ENCODE measurements at places on chromosomes 4 and X.

GRCh38 chrX:12903646-12904045 lies 2.8 kb upstream of the TLR8 start:
- no peak for DNase-seq

DNA sequence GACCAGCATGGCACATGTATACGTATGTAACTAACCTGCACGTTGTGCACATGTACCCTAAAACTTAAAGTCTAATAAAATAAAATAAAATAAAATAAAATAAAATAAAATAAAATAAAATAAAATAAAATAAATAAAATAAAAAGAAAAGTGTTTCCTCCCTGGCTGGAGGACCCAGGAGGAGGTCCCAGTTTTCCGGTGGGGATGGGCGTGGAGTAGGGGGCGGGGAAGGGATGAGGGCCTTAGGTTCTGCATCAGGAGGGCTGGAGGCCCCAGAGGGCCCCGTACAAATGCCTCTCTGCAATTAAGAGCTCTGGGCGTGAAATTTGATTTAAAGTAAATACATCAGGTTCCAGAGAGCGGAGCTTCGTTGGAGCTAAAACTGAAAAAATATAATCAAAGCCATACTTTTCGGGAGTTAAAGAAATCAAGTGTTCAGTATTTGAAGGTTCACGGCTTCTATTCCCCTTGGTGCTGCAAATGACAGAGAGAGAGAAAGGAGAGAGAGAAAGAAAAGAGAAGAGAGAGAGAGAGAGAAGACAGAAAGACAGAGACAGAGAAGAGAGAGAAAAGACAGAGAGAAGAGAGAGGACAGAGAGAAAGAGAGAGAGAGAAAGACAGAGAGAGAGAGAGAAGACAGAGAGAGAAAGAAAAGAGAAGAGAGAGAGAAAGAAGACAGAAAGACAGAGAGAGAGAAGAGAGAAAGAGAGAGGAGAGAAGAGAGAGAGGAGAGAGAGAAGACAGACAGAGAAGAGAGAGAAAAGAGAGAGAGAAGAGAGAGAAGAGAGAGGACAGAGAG lies 8.7 kb upstream of the SHOX start:
- no peak for DNase-seq

DNA sequence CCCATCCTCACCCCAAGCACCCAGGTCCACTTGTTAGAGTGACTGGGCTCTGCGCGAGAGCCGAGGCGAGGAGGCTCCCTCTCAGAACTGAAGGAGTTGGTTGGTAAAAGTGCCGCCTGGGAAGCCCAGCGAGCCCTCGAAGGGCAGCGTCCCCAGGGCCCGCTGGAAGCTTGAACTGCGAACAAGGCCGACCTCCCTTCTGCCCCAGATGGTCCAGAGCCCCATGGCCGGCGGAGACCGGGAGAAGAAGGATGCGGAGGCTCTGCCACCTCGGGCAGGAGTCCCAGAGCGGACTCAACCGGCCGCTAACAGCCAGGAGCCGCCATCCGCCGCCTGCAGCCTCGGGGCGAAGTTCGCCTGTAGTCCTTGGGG lies 116.3 kb upstream of the TEX13C start:
- DNase-seq, result no peak

DNA sequence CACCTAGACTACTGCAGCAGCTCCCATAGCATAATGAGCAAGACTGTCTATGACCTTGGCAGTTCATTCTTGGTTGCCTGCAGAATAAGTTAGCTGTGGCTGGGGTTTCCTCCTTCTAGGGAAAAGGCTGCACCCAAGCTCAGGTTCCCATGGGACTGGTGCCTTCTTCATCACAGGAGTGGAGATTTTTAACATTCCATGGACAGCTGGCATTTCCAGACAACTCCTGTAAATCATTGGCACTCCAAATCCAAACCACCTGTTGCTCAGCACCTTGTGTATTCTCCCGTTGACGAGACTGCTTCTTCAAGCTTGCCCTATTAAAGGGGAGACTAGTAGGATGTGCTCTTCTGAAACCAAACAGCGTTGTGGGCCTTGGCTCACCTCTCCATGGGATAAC lies 7.8 kb upstream of the NUP54 start:
- DNase-seq, result no peak

DNA sequence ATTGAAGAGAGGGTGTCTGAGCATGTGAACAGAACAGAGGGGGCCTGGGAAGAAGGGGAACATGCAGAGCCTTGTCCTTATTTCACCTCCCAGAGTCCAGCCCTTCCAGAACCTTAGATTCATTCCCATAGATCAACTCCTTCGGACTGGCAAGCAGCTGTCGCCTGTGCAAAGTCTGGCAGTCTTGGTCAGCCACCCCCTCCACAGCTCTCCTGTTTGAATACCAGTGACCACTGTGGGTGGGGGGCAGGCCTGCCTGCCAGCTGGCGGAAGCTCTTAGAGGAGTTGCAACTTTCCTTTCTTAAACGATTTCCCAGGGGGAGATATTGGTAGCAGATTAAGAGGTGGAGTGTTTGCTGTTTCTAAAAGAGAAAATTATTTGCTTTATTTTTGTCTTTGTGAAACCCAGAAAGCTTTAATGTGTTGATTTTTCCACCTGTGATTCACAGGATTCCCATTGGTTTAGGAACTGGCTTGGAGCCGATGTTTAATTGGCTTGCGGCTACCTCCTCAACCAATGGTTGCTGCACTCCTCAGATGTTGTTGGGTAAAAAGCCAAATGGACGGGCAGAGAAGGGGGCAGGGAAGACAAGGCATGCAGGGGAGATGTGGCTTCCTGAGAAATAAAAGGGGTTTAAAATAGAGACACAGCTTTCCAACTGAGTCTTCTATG lies 62.2 kb upstream of the PRPS1 start:
- DNase-seq, result no peak

DNA sequence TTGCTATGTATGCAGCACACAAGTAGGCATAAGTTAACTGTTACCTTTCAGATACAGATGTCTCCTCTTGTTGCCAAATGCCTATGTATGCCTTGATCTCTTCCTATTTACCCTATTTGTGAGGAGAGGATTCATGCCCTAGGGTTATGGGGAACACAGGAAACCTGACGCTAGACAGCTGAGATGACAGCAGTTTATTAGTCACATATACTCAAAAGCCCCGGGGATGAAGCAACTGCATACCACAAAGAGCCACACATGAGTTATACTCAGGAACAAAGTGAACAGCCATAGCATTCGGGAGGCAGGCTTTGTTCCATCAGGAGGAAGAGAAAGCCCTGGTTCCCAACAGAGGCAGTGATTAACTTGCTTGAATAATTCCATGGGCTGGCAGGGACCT lies 1011.7 kb upstream of the PCDH7 start:
- no peak for DNase-seq

- no peak for DNase-seq
These were observed 199.1 kb downstream of the SPATA18 start for GRCh38 chr4:52250154-52250553.

DNA sequence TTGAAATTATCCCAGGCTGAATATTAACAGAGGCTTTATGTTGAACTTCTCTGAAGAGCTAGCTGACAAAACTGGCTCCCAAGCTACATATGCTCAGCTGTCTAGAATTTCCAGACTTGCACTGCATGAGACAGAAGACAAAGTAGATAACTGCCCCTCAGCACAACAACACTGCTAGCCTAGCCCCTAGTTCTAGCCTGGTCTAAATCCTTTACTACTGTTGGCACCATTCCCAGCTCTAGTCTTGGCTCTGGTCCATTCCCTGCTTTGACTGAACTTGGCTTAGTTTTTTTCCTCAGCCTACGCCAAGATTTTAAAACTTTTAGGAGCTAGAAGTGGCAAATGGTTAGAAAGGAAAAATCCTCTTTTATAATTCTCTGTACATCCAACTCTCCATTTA lies 7.6 kb upstream of the OPHN1 start:
- DNase-seq, result no peak

- no peak for DNase-seq
These were observed 783 bp downstream of the RBPJ start for GRCh38 chr4:26321373-26322221.

GRCh38 chr4:122701061-122701460 lies 31.4 kb upstream of the BBS12 start:
- no peak for DNase-seq

GRCh38 chr4:78426972-78427371 lies 124.6 kb upstream of the ANXA3 start:
- DNase-seq, result no peak

DNA sequence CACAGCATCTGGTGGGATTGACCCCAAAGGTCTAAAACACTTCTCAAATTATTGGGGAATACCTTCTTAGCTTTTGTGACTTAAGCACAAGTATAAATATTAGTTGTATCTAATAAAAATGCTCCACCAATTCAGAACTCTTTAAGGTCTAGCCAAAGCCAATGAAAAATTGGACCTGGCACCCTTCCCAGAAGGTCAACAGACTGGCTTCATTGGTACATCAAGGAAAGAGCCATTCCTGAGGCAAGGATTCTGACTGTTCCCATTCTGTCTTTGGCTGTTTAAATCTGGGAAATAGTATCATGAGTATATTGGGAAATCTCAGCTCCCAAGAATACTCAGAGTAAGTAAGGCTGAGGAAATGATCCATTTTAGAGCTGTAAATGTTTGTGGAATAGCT lies 153.0 kb upstream of the TRPC5 start:
- DNase-seq, result no peak

GRCh38 chr4:183763990-183764754 lies 105.1 kb downstream of the TRAPPC11 start:
- DNase-seq, result no peak

GRCh38 chr4:70530997-70531396 lies 12.6 kb downstream of the AMTN start:
- no peak for DNase-seq
